ENCODE measurements at places on chromosomes 12 and 14. TPM values are rescaled to one million over a fixed set of nuclear protein-coding genes. Genes with fewer than 3 reads are reported as not detected.
A peak's percentile ranks its signal among the peaks of the same experiment; 100 is the strongest.

Gene BDKRB2
- 0.77 TPM for polyA plus RNA-seq

GRCh38 chr12:50102131-50102531 is 1.7 kb upstream of the GPD1 start:
- DNase-seq = no peak
- no peaks in the 10 kb centered on the region for H3K4me1 ChIP-seq
- H3K27me3 ChIP-seq = no peaks in the 10 kb centered on the region
- no peak overlapping the region for H3K27ac ChIP-seq
- H3K4me3 ChIP-seq = no peak overlapping the region
- peaks cover 30% of the 10 kb centered on the region for H3K36me3 ChIP-seq

Gene KLRC2
- polyA plus RNA-seq = 0.22 TPM

DNA sequence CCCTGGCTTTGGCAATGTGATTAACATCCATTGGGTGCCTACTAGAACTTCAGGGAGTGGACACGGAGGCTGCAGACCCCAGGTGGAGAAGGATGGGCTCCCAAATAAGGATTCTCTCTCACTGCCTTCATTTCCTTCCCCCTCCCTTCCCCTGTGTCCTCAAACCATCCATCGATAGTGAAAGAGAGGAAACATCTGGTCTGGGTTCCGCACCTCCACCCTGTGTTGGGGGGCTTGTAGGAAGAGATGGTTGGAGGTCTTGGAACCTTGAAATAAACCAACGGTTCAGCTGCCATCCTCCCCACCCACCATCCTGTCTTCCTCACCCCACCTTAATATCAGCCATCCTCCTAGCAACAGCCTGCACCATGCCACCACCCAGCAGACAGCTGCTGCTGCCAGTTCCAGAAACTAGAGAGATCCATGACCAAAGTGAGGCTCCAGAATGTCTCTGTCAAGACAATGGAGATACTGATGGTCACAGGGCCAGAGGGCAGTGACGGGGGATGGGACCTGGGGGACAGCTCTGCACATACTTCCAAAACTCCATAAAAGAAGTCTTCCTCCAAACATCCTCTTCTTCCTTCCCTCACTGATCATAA is 153.1 kb upstream of the CCND2 start:
- H3K27me3 ChIP-seq = no peaks in the 10 kb centered on the region
- no peaks in the 10 kb centered on the region for H3K36me3 ChIP-seq
- no peak for DNase-seq
- H3K27ac ChIP-seq = no peak overlapping the region

GRCh38 chr12:5047729-5048128 is 4.0 kb downstream of the KCNA5 start:
- H3K27me3 ChIP-seq = peaks cover 7% of the 10 kb centered on the region
- no peaks in the 10 kb centered on the region for H3K36me3 ChIP-seq
- H3K4me1 ChIP-seq = peaks cover 7% of the 10 kb centered on the region
- H3K4me3 ChIP-seq = no peak overlapping the region
- no peak for DNase-seq
- H3K27ac ChIP-seq = no peak overlapping the region

GRCh38 chr14:81432219-81432661 is 32.1 kb upstream of the STON2 start:
- no peaks in the 10 kb centered on the region for H3K36me3 ChIP-seq
- DNase-seq = no peak
- H3K4me3 ChIP-seq = no peak overlapping the region

- H3K36me3 ChIP-seq = no peaks in the 10 kb centered on the region
- no peak overlapping the region for H3K4me3 ChIP-seq
- no peak overlapping the region for H3K27ac ChIP-seq
- DNase-seq = no peak
- no peaks in the 10 kb centered on the region for H3K4me1 ChIP-seq
- H3K27me3 ChIP-seq = no peaks in the 10 kb centered on the region
These were observed 1.3 kb downstream of the DYRK4 start for GRCh38 chr12:4563336-4563735.

GRCh38 chr12:124403273-124403672 is 108.4 kb downstream of the RFLNA start:
- no peak overlapping the region for H3K27ac ChIP-seq
- H3K4me3 ChIP-seq = no peak overlapping the region
- peaks cover 18% of the 10 kb centered on the region for H3K36me3 ChIP-seq
- H3K4me1 ChIP-seq = peaks cover 3% of the 10 kb centered on the region
- no peaks in the 10 kb centered on the region for H3K27me3 ChIP-seq

- no peak for DNase-seq
- H3K27ac ChIP-seq = no peak overlapping the region
- no peaks in the 10 kb centered on the region for H3K27me3 ChIP-seq
- no peaks in the 10 kb centered on the region for H3K4me1 ChIP-seq
- H3K36me3 ChIP-seq = peaks cover 28% of the 10 kb centered on the region
These were observed 74.2 kb downstream of the KTN1 start for GRCh38 chr14:55654243-55654642.

Gene TSHR
- 0.04 TPM for polyA plus RNA-seq

GRCh38 chr14:85217412-85217811 is 312.5 kb upstream of the FLRT2 start:
- H3K36me3 ChIP-seq = no peaks in the 10 kb centered on the region
- no peaks in the 10 kb centered on the region for H3K4me1 ChIP-seq
- DNase-seq = no peak
- no peak overlapping the region for H3K4me3 ChIP-seq

DNA sequence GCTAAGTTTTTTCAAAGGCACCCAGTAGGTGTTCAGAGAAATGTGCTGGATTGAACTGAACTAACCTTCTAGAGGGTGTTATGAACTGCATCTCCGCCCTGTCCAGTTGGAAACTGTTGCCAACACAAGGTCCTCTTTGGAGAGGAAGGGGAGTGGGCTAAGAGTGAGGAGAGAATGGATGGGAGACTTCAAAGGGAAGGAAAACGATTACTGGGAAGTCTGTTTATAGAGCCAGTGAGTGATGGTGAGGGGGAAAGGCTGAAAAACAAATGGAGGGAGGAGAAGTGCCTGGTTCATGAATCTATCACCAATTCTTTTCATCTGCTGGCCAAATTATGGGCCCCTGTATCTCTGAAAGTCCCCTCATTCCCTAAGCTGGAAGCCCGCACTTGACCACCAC is 86.0 kb upstream of the TBX5 start:
- H3K36me3 ChIP-seq = no peaks in the 10 kb centered on the region
- H3K4me1 ChIP-seq = no peaks in the 10 kb centered on the region
- no peak overlapping the region for H3K27ac ChIP-seq
- no peaks in the 10 kb centered on the region for H3K27me3 ChIP-seq
- DNase-seq = peak; percentile 93

DNA sequence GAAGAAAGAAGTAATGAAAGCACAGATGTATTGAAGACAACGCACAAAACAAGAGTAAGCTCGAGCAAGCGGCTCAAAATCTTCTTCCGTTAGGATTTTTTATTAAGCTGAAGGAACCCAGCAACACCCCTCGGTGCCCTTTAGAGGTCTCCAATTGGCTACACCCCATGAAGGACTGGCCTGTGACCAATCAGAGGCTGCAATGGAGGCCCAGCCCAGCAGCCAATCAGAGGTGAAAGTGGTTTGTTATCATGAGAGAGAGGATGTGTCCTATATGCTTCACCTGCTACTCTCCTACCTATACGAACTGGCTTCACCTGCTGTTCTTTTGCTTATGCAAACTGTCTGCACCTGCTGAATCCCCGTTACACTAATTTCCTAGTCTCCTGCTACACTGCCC is 358.8 kb downstream of the C12orf50 start:
- H3K27me3 ChIP-seq = no peaks in the 10 kb centered on the region
- H3K4me3 ChIP-seq = no peak overlapping the region
- H3K27ac ChIP-seq = no peak overlapping the region

Gene NTF3
- polyA plus RNA-seq = 0.84 TPM

GRCh38 chr12:28998662-28999120 is 150.4 kb upstream of the FAR2 start:
- H3K27me3 ChIP-seq = no peaks in the 10 kb centered on the region
- peaks cover 7% of the 10 kb centered on the region for H3K4me1 ChIP-seq
- H3K27ac ChIP-seq = no peak overlapping the region
- no peaks in the 10 kb centered on the region for H3K36me3 ChIP-seq
- H3K4me3 ChIP-seq = no peak overlapping the region

GRCh38 chr12:115485967-115486366 is 791.5 kb downstream of the MED13L start:
- H3K27ac ChIP-seq = no peak overlapping the region
- H3K36me3 ChIP-seq = no peaks in the 10 kb centered on the region
- no peaks in the 10 kb centered on the region for H3K4me1 ChIP-seq

DNA sequence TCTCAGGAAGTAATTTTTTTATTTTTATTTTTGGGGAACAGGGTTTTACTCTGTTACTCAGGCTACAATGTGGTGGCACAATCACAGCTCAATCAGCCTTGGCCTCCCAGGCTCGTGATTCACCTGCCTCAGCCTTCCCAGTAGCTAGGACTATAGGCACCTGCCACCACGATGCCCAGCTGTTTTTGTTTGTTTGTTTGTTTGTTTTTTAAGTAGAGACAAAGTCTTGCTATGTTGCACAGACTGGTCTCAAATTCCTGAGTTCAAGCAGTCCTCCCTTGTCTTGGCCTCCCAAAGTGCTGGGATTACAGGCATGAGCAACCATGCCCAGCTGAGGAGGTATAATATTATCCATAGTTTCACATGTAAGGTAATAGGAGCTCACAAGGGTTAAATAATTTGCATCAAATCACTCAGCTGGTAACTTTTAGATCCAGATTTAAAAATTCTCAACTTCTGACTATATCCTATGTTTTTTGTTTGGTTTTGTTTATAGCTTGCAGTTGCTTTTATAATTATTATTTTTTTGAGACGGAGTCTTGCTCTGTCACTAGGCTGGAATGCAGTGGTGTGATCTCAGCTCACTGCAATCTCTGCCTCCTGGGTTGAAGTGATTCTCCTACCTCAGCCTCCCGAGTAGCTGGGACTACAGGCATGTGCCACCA is 629.3 kb downstream of the DIO2 start:
- no peak for DNase-seq
- no peak overlapping the region for H3K4me3 ChIP-seq
- no peak overlapping the region for H3K27ac ChIP-seq
- H3K27me3 ChIP-seq = no peaks in the 10 kb centered on the region

Gene TMPRSS12
- polyA plus RNA-seq = not detected

Gene FLRT2
- polyA plus RNA-seq = 1.2 TPM

GRCh38 chr12:99910342-99910741 is 74.4 kb downstream of the ANKS1B start:
- H3K27me3 ChIP-seq = no peaks in the 10 kb centered on the region
- no peaks in the 10 kb centered on the region for H3K4me1 ChIP-seq
- H3K27ac ChIP-seq = no peak overlapping the region

GRCh38 chr14:30855345-30856037 is 18.9 kb upstream of the COCH start:
- no peak overlapping the region for H3K4me3 ChIP-seq
- DNase-seq = no peak
- H3K27ac ChIP-seq = no peak overlapping the region

DNA sequence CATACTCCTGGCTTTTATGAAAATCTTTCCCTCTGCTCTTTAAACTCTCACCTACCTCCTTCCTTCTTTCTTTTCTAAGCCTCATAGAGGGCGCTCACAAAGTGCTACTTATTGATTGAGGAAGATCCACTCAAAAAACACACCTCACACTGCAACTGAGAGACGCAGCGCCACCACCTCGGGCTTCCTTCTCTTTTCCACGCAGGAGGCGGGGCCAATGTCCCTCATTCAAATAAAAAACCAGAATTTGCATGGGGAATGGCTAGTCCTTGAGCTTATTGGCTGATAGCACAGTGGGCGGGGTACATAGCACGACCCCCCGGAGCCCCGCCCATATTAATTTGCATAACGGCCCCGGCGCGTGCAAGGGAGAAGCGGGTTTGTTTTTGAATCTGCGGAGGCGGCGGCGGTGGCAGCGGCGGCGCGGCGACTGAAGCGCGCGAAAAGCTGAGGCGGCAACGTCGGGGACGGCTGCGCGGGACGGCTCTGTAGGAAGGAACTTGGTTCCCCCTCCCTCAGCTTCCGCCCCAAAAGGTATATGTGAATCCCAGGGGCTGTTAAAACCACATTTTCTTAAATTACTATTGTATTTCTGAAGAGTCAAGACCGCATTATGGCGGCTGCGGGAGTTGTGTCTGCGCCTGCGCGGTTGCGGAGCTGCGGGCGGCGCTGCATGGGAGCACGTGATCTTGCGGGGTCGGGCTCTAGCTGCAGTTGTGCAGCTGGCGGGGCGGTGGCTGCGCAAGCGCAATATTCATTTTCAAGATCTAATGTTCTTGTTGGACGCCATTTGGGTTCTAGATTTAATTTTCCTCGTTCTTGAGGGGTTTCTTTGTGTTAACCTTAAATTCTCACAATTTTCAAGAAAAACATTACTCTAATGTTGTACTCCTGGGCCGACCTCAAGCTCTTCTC is at the start of gene ATF7IP:
Gene ATF7IP, plus strand, starts transcription at position 389 of the 915 bp plus-strand sequence. CDS start 58,234 bp downstream, outside the sequence.
- H3K4me3 ChIP-seq = peak within 1 kb of the TSS; percentile 89
- peak; percentile 98 for DNase-seq
- H3K36me3 ChIP-seq = no peaks in the 10 kb centered on the region
- H3K4me1 ChIP-seq = no peaks in the 10 kb centered on the region
- no peaks in the 10 kb centered on the region for H3K27me3 ChIP-seq

GRCh38 chr12:13376610-13377373 is 180.3 kb downstream of the EMP1 start:
- DNase-seq = no peak
- H3K36me3 ChIP-seq = no peaks in the 10 kb centered on the region
- H3K27me3 ChIP-seq = peaks cover 4% of the 10 kb centered on the region

GRCh38 chr12:12428961-12429657 is 72.2 kb downstream of the BORCS5 start:
- DNase-seq = no peak
- H3K36me3 ChIP-seq = no peaks in the 10 kb centered on the region
- H3K4me3 ChIP-seq = no peak overlapping the region
- H3K4me1 ChIP-seq = peaks cover 6% of the 10 kb centered on the region

Gene GALNT8
- 0.30 TPM for polyA plus RNA-seq

Gene P3H3
- polyA plus RNA-seq = 12.2 TPM

GRCh38 chr12:2376908-2377657 is 324.3 kb downstream of the CACNA1C start:
- H3K27me3 ChIP-seq = no peaks in the 10 kb centered on the region
- peak; percentile 88 for DNase-seq
- no peak overlapping the region for H3K4me3 ChIP-seq
- no peaks in the 10 kb centered on the region for H3K36me3 ChIP-seq

DNA sequence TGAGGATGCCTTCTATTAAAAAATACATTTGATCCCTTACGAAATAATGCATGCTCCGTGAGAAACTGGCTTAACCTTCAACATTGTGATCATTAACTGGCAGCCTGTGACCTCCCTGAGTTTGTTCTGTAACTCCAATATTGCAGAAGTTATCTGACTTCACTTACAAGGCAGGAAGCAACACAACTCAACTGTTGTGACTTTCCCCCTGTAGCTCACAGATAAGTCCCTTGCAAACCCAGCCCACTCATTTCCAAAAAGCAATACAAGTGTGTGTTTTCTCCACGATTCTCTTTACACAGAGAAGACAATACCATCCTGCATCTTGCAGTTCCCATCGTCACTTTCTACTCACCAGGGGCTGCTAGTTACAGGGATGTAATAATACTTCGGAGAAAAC is 304.7 kb upstream of the TMEM132C start:
- no peak overlapping the region for H3K27ac ChIP-seq
- H3K4me3 ChIP-seq = no peak overlapping the region
- DNase-seq = no peak
- H3K36me3 ChIP-seq = no peaks in the 10 kb centered on the region
- no peaks in the 10 kb centered on the region for H3K27me3 ChIP-seq
- H3K4me1 ChIP-seq = no peaks in the 10 kb centered on the region

GRCh38 chr14:32468955-32469354 is 139.9 kb downstream of the AKAP6 start:
- H3K27ac ChIP-seq = peak overlapping the region; percentile 63
- H3K36me3 ChIP-seq = no peaks in the 10 kb centered on the region
- H3K4me1 ChIP-seq = peaks cover 18% of the 10 kb centered on the region
- H3K27me3 ChIP-seq = no peaks in the 10 kb centered on the region
